ENCODE measurements at places on chromosomes 5 and 9.
A peak's percentile ranks its signal among the peaks of the same experiment; 100 is the strongest.

DNA sequence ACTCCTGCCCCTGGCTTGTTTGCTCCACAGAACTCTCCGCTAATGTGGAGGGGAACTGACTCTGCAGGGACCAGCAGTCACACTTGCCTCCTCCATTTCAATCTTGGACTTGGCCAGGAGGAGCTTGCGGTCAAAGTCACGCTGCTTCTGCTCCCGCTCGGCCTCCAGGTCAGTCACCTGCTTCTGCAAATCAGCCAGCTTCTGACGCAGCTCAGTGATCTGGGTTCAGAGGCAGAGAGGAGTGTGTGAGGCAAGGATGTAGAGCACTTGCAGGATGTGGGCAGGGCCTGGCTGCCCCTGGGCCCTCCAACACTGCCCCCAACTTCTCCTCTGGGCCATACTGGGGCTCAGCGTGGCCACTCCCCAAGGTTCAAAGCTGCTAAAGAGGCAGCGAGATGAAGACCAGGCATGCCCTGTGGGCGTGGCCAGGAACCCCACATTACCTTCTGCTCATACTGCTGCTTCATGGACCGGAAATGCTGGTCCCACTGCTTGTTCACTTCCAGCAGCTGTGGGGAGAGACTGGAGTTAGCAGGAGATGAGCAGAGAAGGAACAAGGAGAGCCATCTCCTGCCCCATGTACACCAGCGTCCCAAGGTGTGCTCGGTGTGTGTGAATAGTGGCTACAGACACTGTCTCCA lies 22.2 kb downstream of the GPX3 start:
- no peak for DNase-seq

DNA sequence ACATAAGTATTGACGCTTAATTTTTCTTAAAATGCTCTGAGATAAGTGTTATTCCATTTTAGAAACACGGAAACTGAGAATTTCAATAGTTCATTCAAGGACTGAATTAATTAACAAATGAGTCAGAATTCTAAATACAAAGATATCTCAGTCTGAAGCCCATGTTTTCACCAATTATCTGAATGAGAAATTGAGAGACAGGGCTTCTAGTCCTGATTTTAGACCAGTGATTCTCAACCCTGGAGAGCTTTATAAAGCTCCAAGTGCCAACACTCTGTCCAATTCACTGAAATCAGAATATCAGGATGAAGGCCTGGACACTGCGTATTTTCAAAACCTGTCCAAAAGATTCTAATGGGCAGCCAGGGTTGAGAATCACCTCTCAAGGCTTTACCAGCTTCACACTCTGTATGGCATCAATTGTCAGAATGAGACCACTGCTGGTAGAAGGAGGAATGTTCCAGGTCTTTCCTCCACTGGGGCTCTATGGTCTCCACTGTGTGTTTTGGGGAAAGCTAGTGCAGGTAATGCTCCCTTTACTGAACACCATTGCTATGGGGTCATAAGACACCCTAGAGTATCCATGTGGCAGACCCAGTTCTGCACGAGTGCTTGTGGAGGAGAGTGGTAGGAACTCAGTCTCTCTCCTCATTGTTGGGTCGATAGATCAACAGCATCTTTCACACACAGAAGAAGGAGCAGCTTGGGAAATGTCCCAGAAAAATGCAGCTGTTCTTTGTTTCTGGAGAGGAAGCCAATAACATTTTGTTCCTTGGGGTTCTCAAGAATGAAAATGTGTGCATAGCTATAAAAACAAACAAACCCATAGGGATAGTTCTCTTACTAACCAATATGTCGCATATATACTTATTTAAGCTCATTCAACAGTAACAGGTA lies 99.7 kb upstream of the OSMR start:
- no peak for DNase-seq

GRCh38 chr5:17976404-17976803 lies 342.1 kb downstream of the TAF11L14 start:
- no peak for DNase-seq

DNA sequence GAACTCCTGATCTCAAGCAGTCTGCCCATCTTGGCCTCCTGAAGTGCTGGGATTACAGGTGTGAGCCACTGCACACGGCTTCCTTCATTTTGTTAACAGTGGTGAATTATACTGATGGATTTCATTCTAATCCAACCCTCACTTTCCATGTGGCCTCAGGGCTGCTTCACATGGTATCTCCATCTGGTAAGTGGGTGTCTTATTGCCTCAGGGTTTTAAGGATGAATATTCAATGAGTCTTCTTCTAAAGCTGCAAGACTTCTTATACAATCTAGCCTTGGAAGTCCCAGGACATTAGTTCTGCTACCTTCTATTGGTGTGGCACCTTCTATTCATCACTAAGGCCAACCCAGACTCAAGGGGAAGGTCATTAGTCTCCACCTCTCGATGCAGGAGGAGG lies 8.7 kb upstream of the RASEF start:
- no peak for DNase-seq

- DNase-seq, result no peak
Measured at GRCh38 chr5:54718656-54719055, 201.1 kb downstream of the SNX18 start.

DNA sequence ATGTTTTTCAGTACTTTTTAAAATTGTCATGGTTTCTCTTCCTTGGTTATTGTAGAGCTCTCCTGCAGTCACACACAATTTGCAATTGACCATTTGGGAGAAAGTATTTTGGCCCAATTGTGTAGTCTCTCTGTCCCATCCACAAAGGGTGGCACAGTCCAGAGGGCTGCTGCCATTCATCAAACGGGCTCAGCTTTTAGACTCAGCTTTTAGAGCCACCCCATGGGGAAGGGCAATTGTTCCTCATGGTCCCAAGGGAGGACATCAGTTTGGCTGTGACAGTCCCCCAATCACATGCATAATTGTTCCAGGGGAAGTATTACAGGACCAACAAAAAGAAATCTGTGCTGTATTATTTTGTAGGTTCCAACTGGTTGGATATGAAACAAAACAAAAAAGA lies 207.6 kb downstream of the ZNF462 start:
- no peak for DNase-seq

GRCh38 chr9:23662320-23662719 lies 163.7 kb downstream of the ELAVL2 start:
- no peak for DNase-seq

DNA sequence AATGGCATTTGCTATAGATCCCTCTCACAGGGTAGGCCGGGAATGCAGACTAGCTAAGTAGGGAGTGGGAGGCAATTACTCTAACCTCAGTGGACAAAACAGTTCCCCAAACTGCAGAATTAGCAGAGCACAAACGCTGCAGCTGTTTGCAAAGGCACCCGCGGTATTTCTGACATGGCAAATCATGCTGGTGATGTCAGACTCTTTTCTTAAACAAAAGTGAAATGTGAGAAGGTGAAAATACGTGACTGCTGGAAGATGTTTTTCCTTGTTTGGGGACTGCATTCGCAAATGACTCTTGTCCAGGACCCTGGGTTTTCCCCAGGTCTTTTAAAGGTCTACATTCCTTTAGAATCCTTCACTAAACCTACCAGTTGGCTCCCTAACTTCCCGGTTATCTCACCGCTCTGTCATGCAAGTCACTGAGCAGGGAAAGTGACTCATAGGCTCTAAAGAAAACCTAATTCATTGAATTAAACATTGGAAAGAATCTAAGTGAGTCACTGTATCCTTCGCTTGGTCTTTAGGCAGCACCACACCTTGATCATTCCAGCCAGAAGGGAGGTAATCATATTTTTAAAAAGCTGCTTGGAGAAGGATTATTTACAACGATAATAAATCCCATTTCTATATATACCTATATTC lies 91.5 kb upstream of the DNAH5 start:
- peak; percentile 92 for DNase-seq

DNA sequence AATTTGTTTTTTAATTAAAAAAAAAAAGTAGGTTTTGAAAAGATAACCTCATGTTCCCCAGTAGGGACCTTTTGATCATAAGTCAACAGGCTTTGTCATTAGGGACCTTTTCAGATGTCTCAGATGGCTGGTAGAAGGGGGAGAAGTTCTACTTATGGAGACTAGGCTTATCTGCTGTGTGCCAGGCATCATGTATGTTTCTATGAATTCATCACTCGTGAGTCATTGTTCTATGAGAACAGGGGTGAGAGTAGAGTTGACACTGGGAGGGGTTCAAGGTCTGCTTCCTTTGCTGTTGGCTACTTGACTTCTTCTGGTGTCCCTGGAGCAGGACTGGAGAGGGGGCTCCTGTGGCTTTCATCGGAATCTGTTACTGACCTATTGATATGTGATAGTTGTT lies 138.8 kb downstream of the KDM4C start:
- no peak for DNase-seq

- no peak for DNase-seq
Measured at GRCh38 chr5:1065143-1065750, 46.6 kb downstream of the SLC12A7 start.

- no peak for DNase-seq
Measured at GRCh38 chr5:35194635-35195471, 35.4 kb downstream of the PRLR start.

DNA sequence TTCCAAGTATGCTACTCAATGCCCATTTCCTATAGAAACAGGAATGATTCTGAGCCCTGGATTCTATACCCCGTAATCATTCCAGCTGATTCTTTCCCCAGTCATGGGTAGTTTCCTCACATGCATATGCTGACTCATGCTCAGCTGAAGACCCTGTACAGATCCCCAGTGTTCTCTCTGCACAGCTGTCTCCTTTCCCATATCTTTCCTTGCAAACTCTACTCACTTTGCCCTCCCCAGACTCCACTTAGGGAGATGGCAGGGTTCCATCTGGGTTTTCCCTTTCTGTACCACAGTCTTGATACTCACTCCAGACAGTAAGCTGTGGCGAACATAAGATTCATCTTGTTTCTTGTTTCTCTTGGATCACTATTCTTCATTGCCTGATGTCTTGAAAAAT lies 357.6 kb downstream of the RAB3C start:
- no peak for DNase-seq

DNA sequence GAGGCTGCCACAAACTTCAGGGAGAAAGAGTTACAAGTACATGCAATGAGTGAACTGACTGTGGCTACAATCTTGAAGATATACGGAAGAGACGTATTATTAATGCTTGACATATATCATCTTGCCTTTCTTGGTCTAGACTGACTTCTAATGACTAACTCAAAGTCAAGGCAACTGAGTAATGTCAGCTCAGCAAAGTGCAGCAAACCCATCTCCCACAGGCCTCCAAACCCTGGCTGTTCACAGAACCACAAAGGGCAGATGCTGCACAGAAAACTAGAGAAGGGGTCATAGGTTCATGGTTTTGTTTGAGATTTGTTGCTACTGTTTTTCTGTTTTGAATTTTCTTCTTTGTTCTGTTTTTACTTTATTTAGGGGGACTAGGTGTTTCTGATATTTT lies 21.0 kb downstream of the IL7R start:
- DNase-seq, result no peak

- peak; percentile 26 for DNase-seq
Measured at GRCh38 chr5:112491257-112491656, 72.2 kb upstream of the EPB41L4A start.

- no peak for DNase-seq
Measured at GRCh38 chr5:133205204-133205603, 153.4 kb downstream of the HSPA4 start.

- no peak for DNase-seq
Measured at GRCh38 chr9:36214571-36214970, 23.9 kb downstream of the CLTA start.

DNA sequence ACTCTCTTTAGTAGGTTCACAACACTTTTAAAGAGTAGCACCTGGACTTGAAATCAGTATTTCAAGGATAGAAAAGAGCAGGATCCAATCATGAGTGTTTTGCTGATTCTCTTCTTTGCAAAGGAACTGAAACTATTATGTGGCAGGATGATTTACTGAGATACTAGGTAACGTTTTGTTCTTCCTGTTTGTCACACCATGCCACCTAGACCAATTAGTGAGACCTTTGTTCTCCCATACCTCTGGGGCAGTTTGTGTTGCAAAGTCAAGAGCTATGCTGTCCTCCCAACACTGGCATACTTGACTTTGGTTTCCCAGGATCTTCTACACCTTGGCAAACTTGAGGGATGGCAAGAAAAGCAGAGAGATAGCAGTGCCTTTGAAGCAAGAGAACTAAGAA lies 43.4 kb downstream of the PPP1R2B start:
- no peak for DNase-seq

- DNase-seq, result no peak
Measured at GRCh38 chr9:98850851-98851729, 43.6 kb downstream of the GALNT12 start.

- DNase-seq, result no peak
Measured at GRCh38 chr9:95864852-95865580, 10.5 kb upstream of the ERCC6L2 start.

GRCh38 chr5:28216939-28217360 lies 1178.6 kb upstream of the CDH9 start:
- DNase-seq, result no peak

- no peak for DNase-seq
Measured at GRCh38 chr5:159047086-159047485, 52.6 kb downstream of the EBF1 start.

DNA sequence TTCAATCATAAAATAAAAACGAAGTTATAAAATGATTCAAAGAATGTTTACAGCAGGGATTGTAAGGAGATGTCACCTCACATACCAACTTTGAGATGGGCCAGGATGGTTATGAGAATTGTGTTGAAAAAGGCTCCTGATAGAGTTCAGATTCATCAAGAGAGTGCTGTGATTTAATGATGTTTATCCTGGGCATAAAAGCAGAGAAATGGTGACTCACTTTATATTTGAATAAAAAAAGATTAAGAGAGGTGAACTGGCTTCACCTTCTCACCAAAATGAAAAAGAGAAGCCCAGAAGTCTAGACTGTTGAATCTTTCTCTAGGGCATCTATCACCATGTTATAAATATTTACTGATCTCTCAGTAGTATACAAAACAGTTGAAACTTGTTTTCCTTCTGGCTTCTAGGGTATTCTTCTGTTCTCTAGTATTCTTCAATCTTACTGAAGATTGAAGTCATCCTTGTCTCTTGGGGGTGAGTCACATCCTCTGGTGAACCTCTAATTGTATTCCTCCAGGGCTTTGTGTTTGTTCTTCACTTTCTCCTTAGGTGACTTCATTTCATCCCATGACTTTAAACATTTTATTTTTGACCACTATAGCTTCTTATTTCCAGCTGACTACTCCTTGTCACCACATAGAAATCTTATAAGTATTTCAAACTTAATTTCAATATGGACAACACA lies 1237.3 kb upstream of the C9orf72 start:
- DNase-seq, result peak; percentile 41

- no peak for DNase-seq
Measured at GRCh38 chr5:91328743-91329142, 54.4 kb downstream of the ARRDC3 start.

All from urothelium cell line (cell line).